AG08396 (cell line): ENCODE measurements at places on chromosomes 2 and 18.

- DNase-seq: no peak
Observed at GRCh38 chr2:159982842-159983785, 79.3 kb downstream of the PLA2R1 start.

- peak; percentile 49 for DNase-seq
Observed at GRCh38 chr2:237932731-237933131, 34.1 kb upstream of the UBE2F start.

GRCh38 chr2:10347562-10347948 lies 44.9 kb downstream of the HPCAL1 start:
- no peak for DNase-seq

GRCh38 chr2:133886735-133887675 lies 318.7 kb upstream of the NCKAP5 start:
- peak; percentile 83 for DNase-seq

DNA sequence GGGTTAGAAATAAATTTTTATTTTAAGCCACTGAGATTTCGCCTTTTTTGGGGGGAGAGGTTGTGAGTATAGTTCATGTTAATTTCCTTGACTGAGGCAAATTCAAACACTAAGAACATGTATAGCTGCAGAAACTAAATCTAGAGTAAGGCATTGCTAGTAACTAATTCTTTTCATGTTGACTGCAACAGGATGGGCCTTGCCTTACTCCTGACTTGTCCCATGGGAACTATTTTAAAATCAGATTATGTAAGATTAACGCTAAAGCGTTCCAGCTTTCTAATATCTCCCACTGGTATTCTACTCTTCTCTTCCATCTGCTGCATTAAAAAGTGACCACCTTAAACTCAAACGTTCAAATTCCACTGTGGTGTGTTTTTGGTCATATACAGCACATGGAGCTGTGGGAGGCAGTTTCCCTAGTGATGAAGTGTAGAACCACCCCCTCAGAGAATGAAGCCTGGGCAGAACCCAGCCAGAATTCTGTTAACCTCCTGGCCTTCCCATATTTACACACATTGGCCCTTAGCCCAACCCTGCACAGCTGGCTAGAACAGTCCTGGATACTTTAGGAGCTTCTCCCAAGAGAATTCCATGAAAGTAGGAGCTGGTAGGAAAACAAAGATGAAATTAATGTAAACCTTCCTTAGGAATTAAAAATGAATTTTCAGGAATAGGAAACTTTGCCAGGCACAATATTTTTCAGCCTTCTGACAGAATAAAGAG lies 687.8 kb downstream of the SLC4A3 start:
- no peak for DNase-seq
